Epithelial cell of umbilical artery (primary cell): ENCODE measurements at places on chromosomes 7 and 10. TPM values are rescaled to one million over a fixed set of nuclear protein-coding genes. Genes with fewer than 3 reads are reported as not detected.

The CPA4 gene
- total RNA-seq: 0.32 and 1.7 TPM in 2 replicates

The UCN3 gene
- not detected in 2 replicates for total RNA-seq

The MTG1 gene
- total RNA-seq: 42.6 and 45.7 TPM in 2 replicates

The CHST3 gene
- total RNA-seq: 8.4 and 11.9 TPM in 2 replicates

The ATAD1 gene
- 37.0 and 54.9 TPM in 2 replicates for total RNA-seq

The WDR86 gene
- not detected in 2 replicates for total RNA-seq

The TMEM270 gene
- total RNA-seq: not detected in 2 replicates

The SVOPL gene
- not detected in 2 replicates for total RNA-seq

The TRDMT1 gene
- total RNA-seq: 6.2 and 7.3 TPM in 2 replicates

The SEMA3D gene
- 0.32 and 0.46 TPM in 2 replicates for total RNA-seq

The GIMAP1 gene
- total RNA-seq: 14.9 and 20.5 TPM in 2 replicates

The FBXL13 gene
- 3.2 and 4.4 TPM in 2 replicates for total RNA-seq

The SUFU gene
- total RNA-seq: 2.6 and 2.7 TPM in 2 replicates

The CALML5 gene
- total RNA-seq: not detected in 2 replicates

The UNCX gene
- not detected in 2 replicates for total RNA-seq

The FRG2B gene
- total RNA-seq: not detected in 2 replicates

The TDRD1 gene
- total RNA-seq: not detected in 2 replicates

The ARHGAP22 gene
- total RNA-seq: 29.9 and 36.7 TPM in 2 replicates

The PLA2G12B gene
- not detected in 2 replicates for total RNA-seq

The GDF2 gene
- total RNA-seq: not detected in 2 replicates

The ITGA8 gene
- under 0.01 and 0.32 TPM in 2 replicates for total RNA-seq

The CTBP2 gene
- 62.7 and 73.4 TPM in 2 replicates for total RNA-seq

The PPP1R3C gene
- 1.9 and 5.9 TPM in 2 replicates for total RNA-seq

The SH2D4B gene
- total RNA-seq: under 0.01 and 0.30 TPM in 2 replicates

The EBLN1 gene
- total RNA-seq: not detected in 2 replicates

The NKX1-2 gene
- total RNA-seq: not detected in 2 replicates

The RASA4B gene
- 0.65 and 3.2 TPM in 2 replicates for total RNA-seq

The METTL27 gene
- total RNA-seq: 0.97 and 1.7 TPM in 2 replicates

The ARMH3 gene
- total RNA-seq: 5.8 and 10.3 TPM in 2 replicates

The AGR2 gene
- total RNA-seq: not detected in 2 replicates

The MSRB2 gene
- total RNA-seq: 11.0 and 13.5 TPM in 2 replicates

The ETV1 gene
- total RNA-seq: 7.8 and 8.1 TPM in 2 replicates

The ZNF655 gene
- total RNA-seq: 10.1 and 19.5 TPM in 2 replicates

The NKX2-3 gene
- 4.4 and 5.2 TPM in 2 replicates for total RNA-seq

The TFPI2 gene
- total RNA-seq: 40.3 and 254 TPM in 2 replicates

The TEX47 gene
- not detected in 2 replicates for total RNA-seq

The OR2A42 gene
- total RNA-seq: not detected in 2 replicates

The HOXA9 gene
- 28.9 and 31.8 TPM in 2 replicates for total RNA-seq

The OR2A12 gene
- total RNA-seq: not detected in 2 replicates

The GARIN1A gene
- 0.32 and 0.46 TPM in 2 replicates for total RNA-seq
